CD14-positive monocyte (primary cell): ENCODE measurements at places on chromosomes 12 and 14. TPM values are rescaled to one million over a fixed set of nuclear protein-coding genes. Genes with fewer than 3 reads are reported as not detected.

- H3K4me3 ChIP-seq, result no peak overlapping the region
- H3K36me3 ChIP-seq, result peaks cover 72% of the 10 kb centered on the region
- peak; percentile 42 for DNase-seq
- H3K4me1 ChIP-seq, result peaks cover 23% of the 10 kb centered on the region
- H3K27ac ChIP-seq, result peak overlapping the region; percentile 60
Measured at GRCh38 chr12:53533471-53533870, 26.2 kb upstream of the NPFF start.

- H3K27me3 ChIP-seq, result no peaks in the 10 kb centered on the region
- H3K4me3 ChIP-seq, result no peak overlapping the region
- no peaks in the 10 kb centered on the region for H3K4me1 ChIP-seq
- H3K36me3 ChIP-seq, result no peaks in the 10 kb centered on the region
Measured at GRCh38 chr12:94779485-94779884, 129.1 kb upstream of the TMCC3 start.

DNA sequence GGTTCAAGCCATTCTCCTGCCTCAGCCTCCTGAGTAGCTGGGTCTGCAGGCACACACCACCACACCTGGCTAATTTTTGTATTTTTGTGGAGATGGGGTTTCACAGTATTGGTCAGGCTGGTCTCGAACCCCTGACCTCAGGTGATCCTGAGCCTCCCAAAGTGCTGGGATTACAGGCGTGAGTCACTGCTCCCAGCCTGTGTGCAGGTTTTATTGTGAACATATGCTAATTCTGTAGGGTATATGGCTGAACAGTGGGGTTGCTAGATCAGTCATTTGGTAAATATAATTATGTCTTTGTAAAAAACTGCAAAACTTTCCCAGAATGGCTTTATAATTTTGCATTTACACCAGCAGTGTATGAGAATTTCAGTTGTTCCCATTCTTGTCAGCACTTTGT, 85.9 kb downstream of the RCOR1 start:
- H3K36me3 ChIP-seq, result peaks cover 23% of the 10 kb centered on the region
- H3K4me1 ChIP-seq, result no peaks in the 10 kb centered on the region
- DNase-seq, result no peak

FOXN4 gene
- not detected for polyA plus RNA-seq

GRCh38 chr12:81208187-81208911, 130.5 kb downstream of the ACSS3 start:
- no peaks in the 10 kb centered on the region for H3K27me3 ChIP-seq
- H3K4me1 ChIP-seq, result no peaks in the 10 kb centered on the region
- no peak overlapping the region for H3K4me3 ChIP-seq
- H3K27ac ChIP-seq, result no peak overlapping the region
- DNase-seq, result no peak
